ENCODE measurements at places on chromosomes 3 and 15.
A peak's percentile ranks its signal among the peaks of the same experiment; 100 is the strongest.

- no peak for DNase-seq
Observed at GRCh38 chr3:152209776-152210175, 59.0 kb upstream of the MBNL1 start.

DNA sequence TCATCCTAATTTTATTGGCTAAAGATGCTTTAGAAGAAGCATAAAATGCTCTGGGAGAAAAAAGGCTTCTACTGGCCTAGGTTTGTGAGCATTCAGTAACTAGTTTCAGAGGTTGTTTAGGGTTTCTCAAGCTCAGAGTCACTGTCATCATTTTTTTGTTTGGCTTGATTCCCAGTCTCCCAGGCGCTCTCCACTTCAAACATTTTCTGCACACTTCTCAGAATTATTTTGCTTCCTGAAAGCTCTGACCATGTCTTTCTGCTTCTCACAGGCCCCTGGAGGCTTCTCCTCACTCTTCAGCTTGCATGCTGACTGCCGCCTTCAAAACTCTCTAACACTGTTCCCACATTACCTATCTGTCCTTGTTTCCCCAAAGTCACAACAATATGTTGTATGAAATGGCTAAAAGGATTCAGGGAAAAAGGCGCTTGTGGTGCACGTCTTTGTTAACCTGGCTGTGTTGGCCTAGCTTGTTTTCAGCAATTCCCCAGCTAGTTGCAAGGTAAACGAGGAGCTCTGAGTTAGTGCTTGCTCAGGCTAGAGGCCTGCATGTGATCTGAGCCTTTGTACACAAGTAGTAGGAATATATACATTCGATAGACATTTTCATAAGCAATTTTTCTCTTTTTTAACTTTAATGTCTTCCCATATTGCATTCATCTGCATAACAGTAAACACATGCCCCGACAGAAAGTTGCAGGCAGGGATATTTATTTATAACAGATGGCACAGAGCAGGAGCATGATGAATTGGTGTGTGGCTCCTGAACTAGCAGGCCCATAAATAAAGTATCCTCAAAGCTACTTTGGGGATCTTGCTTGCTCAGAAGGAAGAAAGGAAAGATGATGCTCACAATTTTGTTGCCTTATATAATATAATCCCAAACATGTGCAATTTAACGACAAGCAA is 129.2 kb upstream of the DPH6 start:
- DNase-seq: peak; percentile 72

GRCh38 chr15:101203029-101203573 is 48.7 kb downstream of the CHSY1 start:
- DNase-seq: no peak

DNA sequence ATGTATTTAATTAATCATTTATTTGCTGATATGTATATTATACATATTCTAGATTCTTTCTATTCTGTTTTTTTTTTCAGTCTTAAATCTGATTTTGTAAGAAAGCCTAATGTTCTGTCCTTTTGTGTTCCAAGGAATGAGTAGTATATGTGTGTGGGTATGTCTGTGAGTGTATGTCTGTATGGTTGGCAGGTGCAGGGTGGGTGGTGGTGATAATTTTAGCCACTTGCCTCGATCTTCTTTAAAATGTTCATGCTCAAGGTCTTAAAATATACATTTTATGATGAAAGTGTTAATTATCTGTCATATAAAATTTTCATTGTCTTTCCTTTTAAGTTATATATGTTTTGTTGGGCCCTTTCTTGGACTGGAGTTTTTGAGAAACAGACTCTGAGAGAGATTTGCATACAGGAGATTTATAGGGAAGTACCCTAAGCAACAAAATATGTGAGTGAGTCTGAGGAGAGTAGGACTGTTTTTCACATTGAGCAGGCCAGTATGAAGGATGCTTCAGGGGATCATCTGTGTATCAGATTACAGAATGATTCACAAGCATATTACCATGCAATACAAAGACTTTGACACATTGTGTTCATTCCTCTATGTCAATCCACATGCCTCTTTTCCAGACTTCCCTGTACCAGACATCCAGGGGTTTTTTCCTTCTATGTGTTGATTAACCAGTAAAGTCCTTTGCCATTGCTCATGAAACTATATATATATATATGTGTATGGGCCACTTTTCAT is 211.0 kb upstream of the DPPA4 start:
- DNase-seq: no peak

DNA sequence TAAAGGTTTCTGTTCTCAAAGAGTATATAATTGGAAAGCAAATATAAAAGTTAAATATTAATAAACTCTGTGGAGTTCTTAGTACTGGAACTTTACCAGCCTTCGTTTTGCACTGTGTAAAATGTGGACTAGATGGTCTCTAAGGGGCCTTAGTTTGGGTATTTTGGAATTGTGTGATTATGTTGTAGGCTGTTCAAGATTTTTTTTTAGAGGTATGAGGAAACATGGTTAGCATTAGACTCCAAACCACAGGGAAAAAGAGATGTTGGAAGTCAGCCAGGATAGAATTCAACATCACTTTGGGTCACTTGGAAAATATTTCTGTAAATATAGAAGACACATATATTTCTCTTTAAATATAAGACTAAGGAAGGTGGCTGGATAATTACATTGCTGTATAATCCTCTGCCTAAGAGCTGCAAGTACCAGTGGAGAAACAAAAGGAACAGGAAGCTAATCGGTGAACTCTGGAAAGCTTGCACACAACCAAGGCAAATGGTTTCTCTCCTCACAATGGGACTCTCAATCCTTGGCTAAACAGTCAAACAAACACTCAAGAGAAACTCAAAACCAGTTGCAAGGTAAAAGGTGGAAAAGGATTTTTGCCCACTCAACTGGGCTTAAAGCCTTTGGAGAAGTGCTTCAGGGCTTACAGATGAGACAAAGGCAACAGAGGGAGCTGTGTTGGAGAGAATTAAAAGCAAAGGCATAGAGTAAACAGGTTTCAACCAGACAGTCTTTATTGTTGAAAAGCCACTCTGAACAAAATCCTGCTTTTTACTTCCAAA is 141.7 kb downstream of the NR1D2 start:
- DNase-seq: peak; percentile 58

- DNase-seq: no peak
Observed at GRCh38 chr3:23640471-23641146, 165.1 kb upstream of the UBE2E1 start.

GRCh38 chr3:128879991-128880390 is 571 bp downstream of the ACAD9 start:
- DNase-seq: no peak

DNA sequence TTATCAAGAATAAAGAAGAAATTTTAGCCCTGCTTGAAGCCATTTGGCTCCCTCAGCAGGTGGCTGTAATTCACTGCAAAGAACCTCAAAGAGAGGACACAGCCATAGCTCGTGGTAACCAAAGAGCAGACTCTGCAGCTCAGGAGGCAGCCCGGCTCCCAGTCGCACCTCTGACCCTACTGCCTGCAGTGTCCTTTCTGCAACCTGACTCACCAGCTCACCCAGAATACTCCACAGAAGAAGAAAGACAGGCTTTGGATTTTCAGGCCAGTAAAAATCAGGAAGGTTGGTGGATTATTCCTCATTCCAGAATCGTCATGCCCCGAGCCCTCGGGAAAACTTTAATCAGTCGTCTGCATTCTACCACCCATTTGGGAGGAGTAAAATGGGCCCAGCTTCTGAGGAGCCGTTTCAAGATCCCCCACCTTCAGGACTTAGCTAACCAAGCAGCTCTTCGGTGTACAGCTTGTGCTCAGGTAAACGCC is 38.6 kb downstream of the ZBTB11 start:
- DNase-seq: no peak

DNA sequence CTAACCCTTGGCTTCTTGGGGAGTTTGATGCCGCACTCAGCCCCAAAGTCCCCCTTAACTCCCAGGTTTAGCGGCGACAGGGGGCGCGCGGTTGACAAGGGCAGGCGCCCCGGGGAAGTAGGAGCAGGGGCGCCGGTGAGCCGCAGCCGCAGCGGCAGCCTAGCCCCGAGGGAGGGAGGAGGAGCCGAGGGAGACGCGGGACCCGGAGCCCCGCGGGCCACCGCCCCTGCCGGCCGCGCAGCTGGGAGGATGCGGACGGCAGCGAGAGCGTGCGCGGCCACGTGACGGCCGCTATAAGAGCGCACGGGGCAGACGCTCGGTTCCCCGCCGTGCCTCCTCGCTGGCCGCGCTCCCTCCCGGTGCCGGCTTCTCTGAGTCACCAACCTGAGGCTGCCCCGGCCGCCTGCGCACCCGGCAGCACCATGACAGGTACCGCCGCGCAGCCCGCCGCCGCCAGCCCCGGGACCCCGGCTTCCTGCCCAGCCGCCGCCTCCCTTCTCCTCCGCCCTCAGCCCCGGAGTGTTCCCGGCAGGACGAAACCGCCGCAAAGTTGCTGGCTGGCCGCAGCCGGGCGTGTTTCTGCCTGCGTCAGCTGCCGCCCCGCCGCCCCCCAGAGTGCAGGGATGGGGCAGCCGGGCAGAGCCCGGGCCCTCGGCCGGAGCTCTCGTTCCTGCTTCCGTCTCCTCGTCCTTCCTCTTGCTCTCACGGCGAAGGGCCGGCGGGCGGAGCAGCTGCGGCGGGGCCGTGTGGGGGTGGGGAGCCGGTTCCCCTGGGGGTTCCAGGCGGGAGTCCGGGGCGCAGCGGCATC is at the start of gene GYG1:
TSS of gene GYG1 (plus strand) at position 322 of the 808 bp plus-strand sequence. CDS start at position 423, 101 bp downstream.
- peak; percentile 79 for DNase-seq

GRCh38 chr3:23099677-23100076 is 103.5 kb upstream of the UBE2E2 start:
- DNase-seq: no peak

DNA sequence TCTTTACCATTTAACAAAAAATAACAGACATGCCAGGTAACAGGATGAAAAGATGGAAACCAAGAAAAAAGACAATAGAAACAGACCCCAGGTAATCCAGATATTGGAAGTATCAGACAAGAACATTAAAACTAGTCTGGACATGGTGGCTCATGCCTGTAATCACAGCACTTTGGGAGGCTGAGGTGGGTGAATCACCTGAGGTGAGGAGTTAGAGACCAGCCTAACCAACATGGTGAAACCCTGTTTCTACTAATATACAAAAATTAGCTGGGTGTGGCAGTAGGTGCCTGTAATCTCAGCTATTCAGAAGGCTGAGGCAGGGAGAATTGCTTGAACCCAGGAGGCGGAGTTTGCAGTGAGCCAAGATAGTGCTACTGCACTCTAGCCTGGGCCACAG is 40.6 kb downstream of the ACAD9 start:
- no peak for DNase-seq

DNA sequence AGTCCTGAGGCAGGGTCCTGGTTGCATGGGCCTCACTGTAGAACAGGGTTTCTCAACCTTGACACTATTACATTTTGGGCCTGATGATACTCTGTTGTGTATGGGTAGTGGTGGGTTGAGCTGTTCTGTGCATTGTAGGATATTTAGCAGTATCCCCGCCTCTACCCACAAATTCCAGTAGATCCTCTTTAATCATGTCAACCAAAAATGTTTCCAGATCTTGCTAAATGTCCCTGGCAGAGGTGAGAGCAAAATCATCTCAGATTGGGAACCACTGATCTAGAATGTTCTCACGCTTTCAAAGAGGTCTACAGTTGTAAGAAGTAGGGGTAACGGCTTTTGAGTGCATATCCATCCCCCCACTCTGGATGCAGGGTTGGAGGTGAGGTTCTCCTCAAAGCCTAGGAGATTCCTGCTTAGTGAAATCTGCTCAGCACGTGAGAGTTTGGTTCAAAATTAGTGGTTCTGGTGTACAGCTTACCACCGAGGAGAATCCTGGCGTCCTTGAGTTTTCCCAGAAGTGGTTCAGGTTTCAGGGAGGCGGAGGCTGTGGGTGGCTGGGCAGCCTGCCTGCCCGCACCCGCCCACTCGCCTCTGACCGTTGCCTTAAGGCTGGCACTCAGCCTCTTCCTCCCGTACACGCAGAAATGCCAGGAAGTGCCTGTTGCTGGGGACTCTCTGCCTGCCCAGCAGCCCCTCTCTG is 5.3 kb downstream of the ACVR2B start:
- peak; percentile 40 for DNase-seq

DNA sequence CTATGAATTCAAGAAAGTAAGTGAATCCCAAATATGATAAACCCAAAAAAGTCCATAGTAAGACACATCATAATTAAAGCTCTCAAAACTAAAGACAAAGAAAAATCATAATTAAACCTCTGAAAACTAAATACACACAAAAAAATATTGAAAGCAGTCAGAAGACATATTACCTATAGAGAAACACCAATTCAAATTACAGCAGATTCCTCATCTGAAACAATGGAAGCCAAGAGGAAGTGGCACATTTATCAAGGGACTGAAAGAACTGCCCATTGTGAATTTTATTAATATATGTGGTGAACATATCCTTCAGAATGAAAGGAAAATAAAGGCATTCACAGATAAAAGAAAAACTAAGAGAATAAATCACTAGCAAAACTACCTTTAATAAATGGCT is 128.2 kb downstream of the SCAPER start:
- DNase-seq: no peak

GRCh38 chr3:3907023-3907422 is 107.8 kb downstream of the LRRN1 start:
- DNase-seq: no peak

DNA sequence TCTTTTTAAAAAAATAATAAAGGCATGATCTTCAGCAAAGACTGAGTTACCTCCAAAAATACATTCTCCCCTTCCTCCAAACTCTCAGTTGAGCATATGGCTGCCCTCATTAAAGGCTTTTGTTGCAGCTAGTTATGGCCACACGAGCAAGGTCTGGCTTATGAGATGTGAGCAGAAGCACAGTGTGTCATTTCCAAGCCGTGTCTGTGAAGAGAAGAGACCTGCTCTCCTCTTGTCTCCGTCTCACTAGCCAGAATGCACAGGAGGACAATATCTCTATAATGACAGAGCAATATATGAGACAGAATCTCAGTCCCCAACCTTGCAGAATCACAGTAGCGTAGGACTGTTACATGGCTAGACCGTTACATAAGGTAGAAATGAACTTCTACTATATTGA is 152.3 kb downstream of the MAGI1 start:
- no peak for DNase-seq

DNA sequence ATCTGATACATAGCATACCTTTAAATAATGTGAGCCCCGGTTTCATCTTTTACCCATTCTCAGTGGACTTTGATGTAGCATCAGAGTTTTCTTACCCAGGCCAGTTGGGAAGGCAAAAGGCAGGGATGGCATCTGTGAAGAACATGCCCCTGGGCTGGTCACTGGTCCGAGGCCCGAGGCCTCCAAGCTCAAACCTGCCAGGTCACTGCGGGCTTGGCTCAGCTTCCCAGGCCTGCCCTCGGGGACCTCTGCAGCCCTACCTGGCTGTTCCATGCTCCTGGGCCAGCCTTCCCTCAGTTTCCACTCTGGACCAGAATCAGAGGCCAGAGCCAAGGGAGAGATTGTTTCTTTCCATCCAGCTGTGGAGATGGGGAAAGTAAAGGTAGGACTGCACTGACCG is 26.9 kb downstream of the NR1I2 start:
- no peak for DNase-seq

Data from fibroblast of lung (primary cell).